Anterior cingulate cortex (tissue), 58 donors: ENCODE measurements at places on chromosomes 12 and 14.
A peak's percentile ranks its signal among the peaks of the same experiment; 100 is the strongest.

- no peak for DNase-seq
Observed at GRCh38 chr14:57797160-57797559, 68.7 kb downstream of the SLC35F4 start.

DNA sequence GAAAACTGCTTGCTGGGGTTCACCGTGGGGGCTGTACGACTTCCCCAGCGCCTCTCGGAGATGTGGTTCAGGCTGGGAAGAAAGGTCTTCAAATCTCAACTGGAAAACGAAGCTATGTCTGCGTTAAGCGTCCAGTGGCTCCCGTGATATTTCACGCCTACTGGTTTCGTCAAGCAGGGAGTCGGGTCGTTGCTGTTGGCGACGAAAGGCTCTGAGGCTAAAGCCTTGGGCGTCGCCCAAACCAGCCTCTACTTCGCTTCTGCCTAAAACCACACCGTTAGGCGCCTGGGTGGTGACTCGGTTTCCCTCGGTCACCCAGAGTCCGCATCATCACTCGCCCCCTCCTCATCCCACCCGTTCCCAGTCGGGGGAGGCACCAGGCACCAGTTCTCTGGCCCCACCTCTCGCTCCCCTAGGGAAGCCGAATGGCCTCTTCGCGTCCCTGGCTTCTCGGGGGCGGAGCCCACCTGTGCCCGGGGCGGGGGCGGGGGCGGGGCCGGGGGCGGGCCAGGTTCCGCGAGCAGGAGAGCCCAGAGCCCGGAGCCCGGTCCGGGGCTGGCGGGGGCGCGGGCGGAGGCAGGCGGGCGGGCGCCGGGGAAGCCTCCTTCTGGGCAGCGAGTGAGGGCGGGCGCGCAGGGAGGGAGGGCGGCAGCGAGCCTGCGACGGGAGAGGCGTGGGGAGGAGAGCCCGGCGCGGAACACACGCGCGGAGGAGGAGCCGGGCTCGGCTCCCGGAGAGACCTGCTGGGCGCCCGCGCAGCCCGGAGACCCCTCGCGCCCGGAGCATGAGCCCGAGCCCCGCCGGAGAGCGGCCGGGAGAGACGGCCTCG, at the start of gene B4GALNT3:
B4GALNT3 (plus strand) TSS at position 510 of the 829 bp plus-strand sequence. CDS start 438 bp downstream, outside the sequence.
- DNase-seq, result peak; percentile 73

- peak; percentile 80 for DNase-seq
Observed at GRCh38 chr12:113071135-113072112, 14.9 kb downstream of the DTX1 start.

- DNase-seq, result no peak
Observed at GRCh38 chr12:20656600-20656999, 38.5 kb upstream of the SLCO1C1 start.

DNA sequence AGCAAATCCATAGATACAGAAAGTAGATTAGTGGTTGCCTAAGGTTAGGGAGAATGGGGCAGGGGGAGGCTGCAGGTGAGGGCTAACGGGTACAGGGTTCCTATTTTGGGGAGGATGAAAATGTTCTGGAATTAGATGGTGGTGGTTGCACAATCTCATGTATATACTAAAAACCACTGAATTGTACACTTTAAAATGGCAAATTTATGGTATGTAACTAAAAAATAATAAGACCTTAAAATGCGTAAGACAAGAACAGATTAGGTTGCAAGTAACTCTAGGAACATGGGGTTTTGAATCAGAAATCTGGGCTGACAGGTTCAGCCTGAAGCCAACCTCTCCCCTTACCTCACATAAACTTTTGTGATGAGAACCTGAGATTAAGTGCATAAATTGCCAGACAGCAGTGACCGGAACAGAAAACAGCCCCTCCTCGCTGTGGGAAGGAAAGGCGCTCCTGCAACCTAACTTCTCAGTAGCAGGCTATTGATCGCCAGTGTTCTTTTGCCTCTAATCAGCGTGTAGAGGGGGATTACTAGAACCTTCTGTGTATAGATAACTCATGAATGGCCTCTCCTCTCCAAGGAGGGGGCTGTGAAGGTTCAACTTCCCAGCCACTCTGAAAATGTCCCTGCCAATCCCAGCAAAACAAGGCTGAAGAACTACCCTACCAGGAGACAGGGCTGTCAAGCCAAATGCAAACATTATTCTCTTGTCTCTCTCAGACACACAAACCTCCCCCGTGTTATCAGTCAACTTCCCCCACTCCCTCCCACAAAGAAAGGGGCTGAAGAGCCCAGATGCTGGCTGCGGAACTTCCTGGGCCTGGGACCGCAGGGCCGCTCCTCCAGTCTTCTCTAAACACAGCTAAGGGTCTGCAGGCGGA, 1.9 kb downstream of the SSH1 start:
- DNase-seq, result no peak

- DNase-seq, result no peak
Observed at GRCh38 chr12:114221136-114221833, 184.7 kb downstream of the TBX5 start.

- DNase-seq, result no peak
Observed at GRCh38 chr12:104608998-104609397, 152.2 kb downstream of the CHST11 start.

DNA sequence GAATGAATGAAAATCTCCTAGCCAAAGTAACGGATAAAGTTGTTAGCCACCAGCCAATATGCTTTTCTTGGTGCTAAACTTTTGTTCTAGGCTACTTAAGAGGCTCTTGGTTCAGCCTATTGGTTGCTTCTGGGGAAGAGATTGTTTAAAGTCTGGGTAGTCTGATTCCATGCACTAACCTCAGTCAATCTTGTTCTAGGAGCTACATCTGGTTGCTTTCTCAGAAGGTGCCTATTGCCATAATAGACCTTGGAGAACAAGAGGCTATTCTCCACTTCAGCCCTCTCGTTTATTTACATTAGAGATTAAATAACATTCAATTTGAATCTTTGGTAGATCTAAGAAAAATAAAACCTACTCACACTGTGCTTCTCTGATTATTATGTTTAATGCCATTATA, 40.8 kb upstream of the OTOGL start:
- DNase-seq, result no peak

GRCh38 chr12:103880299-103881142, 39.5 kb upstream of the NT5DC3 start:
- no peak for DNase-seq

DNA sequence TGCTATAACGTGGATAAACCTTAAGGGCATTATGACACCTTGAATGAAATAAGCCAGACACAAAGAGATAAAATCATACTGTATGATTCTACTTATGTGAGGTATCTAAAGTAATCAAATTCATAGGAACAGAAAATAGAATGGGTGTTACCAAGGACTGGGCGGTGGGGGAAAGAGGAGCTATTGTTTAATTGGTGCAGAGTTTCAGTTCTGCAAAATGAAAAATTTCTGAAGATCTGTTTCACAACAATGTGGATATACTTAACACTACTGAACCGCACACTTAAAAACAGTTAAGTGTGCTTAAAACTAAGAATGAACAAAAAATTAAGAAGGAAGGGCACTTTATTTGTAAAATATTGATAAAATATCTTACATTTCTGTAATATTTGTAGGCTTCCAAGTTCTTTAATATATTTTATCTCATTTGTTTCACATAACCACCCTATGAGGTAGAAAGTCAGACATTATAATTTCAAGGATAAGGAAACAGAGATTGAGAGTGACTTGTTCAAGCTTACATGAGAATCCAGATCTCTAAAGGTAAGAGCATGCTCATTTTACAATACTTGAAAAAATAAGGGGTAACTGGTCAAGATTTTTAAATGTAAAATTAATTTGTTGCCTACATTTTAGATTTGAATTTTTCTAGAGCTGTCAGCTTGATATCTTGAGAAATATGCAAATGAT, 14.9 kb downstream of the LTA4H start:
- no peak for DNase-seq

- DNase-seq, result no peak
Observed at GRCh38 chr12:115972241-115972640, 305.3 kb downstream of the MED13L start.

DNA sequence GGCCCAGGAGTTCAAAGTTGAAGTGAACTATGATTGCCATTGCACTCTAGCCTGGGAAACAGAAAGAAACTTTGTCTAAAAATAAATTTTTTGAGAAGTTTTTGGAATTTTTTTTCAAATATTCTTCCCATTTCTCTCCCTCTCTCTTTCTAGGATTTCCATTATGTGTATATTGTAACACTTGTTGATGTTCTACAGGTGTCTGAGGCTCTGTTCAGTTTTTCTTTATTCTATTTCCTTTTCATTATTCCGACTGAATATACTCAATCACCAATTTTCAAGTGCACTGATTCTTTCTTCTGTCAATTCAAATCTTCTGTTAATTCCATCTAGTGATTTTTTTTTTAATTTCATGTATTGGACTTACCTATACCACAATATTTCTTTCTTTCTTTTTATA, 48.3 kb upstream of the SLC6A15 start:
- DNase-seq, result no peak

DNA sequence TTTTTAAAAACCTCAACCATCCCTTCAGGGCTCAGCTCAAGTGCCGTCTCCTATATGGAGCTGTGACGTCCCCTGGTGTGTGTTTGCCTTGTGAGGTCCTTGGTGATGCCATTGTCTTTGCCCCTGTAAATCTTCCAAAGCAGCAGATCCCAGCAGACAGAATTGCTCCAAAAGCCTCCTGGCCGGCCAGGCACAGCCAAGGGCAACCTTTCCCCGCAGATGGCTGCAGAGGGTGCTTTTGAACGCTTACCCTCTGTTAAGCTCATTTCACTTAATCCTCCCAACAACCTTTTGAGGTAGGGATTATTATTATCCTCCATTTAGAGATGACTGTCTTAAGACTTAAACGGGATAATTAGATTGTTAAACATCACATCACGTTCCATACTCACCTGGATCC, 51.4 kb downstream of the RFX4 start:
- DNase-seq, result no peak

DNA sequence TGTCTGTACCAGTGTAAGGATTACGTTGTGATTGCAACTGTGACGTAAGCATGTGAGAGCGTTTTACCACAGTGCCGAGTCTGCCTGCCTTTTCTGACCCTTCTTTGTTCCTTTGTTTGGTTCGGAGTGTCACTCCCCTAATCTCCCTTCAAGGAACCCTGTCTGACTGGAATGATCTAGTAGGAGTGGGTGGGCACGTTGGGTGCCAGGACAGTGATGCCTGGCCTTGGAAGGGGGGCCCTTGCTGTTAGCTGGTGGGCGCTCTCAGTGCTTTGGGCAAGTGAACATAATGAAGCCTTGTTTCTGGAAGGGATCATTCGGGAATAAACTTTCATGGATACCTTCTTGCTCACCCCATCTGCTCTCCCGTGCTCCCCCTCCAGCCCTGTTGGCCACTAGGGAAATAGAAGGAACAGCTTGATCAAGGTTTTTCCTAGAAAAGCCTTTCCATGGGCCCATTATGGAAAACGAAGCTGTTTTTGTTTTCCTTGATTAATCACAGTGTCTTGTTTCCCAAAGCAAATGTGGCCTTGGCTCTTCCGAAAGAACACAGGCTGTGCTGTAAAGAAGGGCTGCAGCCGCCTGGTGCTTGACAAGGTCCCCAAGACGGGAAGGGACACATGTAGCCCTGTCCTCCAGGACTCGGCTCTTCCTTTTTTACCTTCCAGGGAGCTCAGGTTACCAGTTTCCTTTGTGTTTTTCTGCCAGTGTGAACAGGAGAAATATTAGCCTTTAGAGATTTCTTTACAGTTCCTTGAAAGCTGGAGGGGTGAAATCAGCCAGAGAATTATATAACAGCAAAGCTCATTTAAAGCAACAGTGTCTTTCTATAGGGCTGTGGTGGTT, 215.5 kb downstream of the CRADD start:
- no peak for DNase-seq

GRCh38 chr12:67893022-67893580, 96.1 kb upstream of the IFNG-AS1 start:
- no peak for DNase-seq

DNA sequence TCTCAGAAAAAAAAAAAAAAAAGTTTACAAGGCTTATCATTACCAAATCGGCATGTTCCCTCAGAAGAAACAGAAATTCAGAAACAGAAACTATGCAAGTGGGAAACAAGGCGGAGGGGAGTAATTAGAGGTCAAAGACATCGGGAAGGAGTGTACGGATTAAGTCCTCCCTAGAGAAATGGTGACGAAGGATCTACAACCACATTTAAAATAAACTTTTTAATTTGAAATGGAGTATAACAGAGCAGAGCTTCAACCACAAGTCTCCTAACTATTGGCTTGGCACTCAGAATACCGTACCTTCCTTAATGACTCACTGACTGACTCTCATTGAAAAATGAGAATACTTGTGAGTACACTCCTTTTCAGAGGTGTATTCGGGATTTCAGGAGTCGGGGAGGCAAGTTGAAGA, 908 bp downstream of the ENTPD5 start:
- no peak for DNase-seq

- DNase-seq, result no peak
Observed at GRCh38 chr12:44053549-44054127, 217.8 kb downstream of the TMEM117 start.

GRCh38 chr14:88616697-88617096, 53.9 kb downstream of the ZC3H14 start:
- DNase-seq, result no peak

GRCh38 chr12:68865399-68866164, 57.6 kb downstream of the MDM2 start:
- no peak for DNase-seq

DNA sequence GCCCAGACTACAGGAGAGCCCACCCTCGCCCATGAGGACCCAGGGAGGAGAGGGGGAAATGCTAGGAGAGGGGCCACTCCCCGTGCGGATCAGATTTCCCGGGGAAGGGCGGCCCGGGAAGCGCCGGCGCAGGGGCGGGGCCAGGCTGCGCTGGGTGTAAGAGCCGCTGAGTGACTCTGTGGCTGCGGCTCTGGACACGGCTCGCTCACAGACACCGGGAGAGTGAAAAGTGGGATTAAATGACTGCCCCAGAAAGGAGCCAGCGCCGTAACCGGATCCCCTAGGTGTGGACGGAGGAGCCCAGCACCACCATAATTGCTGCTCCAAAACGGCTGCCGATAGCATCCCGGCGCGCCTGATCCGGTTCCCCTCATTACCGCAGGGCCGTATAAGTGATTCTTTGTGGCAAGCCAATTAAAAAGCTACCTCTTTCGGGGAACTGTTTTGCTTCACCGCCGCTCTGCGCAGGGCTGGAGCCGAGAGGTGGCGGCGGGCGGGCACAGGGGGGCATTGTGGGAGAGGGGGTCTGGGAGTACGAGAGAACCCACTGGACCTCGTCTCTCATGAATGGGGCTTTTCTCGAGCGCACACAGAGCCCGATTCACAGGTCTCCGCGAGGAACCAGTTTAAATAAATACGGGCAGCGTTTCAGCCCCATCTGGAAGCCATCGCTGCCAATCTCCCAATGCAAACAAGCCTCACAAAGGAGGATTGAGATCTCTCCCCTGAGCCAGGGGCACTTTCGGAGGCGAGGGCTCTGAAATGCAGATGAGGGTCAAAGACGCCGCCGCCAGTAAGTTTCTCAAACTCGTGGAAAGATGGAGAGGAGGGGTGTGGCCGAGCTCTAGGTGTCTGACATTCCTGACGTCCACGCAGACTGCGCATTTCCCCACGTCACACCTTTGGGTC, 2.5 kb downstream of the COL2A1 start:
- peak; percentile 36 for DNase-seq

GRCh38 chr14:34965912-34966311, 16.9 kb upstream of the SRP54 start:
- DNase-seq, result no peak

DNA sequence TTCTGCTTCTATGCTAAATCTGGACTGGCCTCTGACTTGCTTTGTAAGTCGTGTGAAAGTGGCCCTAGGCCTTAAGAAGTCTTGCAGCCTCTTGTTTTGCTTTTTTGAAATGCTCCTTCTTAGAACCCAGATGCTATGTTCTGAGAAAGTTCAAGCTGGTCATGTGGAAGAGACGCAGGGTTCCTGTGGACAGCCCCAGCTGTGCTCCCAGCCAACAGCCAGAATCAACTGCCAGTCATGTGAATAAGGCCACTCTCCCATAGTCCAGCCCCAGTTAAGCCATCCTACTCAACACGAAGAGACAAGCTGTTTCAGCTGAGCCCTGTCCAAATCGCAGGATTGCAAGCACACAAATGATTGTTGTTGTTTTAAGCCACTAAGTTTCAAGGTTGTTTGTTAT, 37.3 kb upstream of the TBPL2 start:
- no peak for DNase-seq
